ENCODE measurements at places on chromosomes 5 and 9.

DNA sequence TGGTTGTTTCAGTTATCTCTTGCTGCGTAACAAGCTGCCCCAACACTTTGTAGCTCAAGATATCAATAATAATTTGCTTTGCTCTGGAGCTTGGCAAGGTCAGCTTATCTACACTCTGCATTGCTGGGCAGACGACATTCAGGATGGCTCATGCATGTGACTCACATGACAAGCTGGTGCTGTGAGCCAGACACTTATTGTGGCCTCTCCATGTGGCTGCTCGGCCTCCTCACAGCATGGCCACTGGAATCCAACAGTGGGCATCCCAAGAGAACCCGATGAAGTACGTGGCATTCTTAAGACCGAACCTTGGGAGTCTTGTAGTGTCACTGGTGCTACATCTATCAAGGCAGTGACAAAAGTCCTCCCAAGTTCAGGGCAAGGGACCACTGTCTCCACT lies 94.2 kb upstream of the MVB12B start:
- DNase-seq: no peak

- DNase-seq: no peak
These were observed 1133.2 kb upstream of the CDH18 start for GRCh38 chr5:21121213-21121612.

DNA sequence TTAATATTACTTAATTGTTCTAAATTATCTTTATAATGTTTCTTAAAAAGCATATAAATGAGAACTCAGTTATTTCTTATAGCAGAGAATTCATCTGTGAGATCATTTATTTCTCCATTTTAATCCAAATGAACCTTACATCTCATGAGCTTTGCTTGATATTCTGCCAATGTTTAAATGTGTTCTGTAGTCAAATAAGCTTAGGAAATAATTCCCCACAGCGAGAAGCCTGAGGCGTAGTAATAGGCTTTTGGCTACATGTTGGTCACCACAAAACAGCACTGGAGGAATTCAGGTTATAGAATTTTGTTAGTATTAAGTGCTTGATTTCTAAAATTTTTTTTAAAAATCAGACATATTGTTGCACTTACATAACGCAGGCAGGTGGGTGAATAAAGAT lies 585.3 kb upstream of the RORB start:
- no peak for DNase-seq

DNA sequence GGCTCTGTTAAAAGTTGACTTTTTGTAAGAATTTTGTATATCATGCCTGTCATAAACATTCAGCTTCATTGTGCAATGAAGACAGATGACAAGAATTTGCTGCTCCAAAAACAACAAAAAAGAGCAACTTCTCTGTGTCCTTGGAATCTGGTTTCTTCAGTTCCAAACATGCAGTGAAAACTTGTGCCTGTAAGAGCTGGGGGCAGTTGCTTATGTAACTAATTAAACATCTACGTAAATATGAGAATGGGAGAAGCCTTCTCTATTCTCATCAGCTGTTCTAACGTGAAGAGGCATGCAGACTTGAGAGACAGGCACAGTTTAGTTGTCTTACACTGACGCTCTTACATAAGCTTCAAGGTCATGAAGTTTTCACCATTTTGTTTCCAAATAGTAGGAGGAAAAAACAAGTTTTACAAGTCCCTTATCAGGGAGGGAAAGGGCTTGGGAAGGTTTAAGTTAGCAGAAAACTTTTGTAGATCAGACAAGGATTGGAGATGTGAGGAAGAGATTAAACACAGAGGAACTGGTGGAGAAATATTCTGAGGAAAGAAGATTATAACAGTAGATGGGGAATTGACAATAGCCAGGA lies 170.4 kb downstream of the RFK start:
- no peak for DNase-seq

GRCh38 chr5:137441476-137441875 lies 57.6 kb downstream of the SPOCK1 start:
- no peak for DNase-seq

DNA sequence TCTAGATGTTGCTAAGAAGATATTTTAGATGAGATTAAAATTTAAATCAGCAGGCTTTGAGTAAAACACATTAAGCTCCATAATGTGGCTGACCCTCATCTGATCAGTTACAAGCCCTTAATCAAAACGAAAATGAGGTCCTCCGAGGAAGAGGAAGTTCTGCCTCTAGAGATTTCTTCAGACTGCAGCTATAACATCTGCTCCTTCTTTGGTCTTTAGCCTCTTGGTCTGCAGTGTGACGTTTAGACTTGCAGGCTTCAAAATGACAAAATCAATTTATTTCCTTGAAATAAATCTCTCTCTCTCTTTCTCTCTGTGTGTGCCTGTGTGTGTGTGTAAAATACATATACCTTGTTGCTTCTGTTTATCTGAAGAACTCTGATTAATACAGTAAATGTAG lies 1429.8 kb upstream of the CDH9 start:
- no peak for DNase-seq

DNA sequence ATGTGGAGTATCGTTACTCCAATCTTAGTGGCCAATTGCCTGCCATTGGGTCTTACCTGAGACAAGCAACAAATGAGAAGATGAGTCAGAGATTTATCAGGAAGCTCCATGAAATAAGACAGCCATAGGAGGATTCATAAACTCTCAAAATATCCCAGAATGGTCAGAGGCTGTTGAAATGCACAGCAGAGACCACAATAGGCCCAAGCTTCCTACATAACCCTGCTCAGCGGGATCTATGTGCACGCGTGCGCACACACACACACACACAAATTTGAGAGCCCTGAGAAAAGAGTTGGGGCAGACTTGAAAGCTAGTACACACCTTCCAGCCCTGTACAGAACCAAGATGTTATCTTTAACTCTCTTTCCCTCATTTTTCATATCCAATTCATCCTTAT lies 9.8 kb downstream of the UIMC1 start:
- DNase-seq: no peak

DNA sequence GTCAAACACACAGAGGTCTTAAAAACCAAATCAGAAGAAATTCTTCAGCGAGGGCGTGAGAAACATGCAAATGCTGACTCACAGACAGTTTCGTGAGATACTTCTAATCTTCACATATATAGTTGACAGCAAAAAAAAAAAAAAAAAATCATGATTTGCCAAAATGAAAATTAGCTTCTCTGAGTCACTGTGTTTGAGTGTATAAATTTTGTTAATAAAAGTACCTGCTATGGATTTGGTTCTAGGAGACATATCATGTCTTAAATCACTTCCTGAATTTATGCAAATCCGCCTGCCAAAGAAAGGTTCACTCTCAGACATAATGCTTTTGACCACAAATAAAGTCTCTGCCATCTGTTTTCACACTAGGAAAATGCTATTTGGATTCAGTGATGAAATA lies 114.3 kb downstream of the SLC1A3 start:
- DNase-seq: no peak

Data from stimulated activated CD8-positive, alpha-beta memory T cell treated with anti-CD3 and anti-CD28 coated beads, Interleukin-4, amount 100 ng/mL, for 1 hour (primary cell).